ENCODE measurements at places on chromosomes 1 and 21.
A peak's percentile ranks its signal among the peaks of the same experiment; 100 is the strongest.

DNA sequence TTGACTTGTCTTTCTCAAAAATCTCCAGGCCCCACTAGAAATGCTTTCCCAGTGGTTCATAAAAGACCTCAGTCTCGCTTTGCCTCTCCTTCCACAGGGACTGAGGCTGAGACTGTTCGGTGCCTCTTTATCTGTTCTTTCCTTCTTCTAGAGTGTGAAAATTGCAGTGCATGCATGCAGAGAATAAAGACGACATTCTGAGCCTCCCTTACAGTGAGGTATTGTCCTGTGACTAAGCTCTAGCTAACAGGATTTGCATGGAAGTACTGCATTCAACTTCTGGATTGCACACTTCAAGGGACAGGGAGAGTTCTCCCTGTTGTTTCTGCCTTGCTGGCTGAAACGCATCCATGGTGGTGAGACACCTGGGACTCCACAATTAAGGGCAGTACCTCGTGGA is 69.1 kb downstream of the COLGALT2 start:
- DNase-seq: no peak

DNA sequence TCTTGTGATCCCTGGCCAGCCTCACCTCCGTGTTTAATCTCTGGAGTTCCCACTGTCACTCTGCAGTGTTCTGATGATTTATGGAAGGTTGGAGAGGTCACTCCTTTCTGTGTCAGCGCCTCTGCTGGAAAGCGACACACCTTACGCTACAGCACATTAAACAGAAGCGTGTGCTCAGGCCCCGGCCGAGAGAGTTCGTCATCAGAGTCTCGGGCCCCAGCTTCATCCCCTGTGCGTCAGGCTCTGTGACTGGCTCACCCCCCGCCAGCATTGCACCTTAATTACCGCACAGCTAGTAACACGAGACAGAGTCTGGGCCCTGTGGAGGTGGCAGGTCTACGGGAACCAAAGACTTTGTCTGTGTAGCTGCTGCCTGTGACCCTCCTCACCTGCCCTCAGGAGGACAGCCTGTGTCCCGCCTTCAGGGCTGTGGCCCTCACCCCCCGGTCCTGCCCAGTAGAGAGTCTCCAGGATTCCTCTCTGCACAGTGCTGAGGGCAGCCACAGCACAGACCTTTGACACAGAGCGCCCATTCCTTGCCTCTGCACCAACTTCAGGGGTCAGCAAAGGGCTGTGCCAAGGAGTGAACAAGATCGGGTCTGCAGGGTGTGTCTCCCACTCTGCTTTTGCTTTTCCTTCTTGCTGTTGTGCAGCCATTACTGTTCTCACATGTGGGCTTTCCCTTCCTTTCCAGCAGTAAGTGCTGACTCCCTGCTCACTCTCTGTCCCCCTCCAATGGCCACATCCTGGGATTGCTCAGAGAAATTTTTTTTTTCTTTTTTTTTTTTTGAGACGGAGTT is 157.6 kb downstream of the PGBD5 start:
- DNase-seq: peak; percentile 62

- DNase-seq: no peak
Observed at GRCh38 chr21:33406493-33406892, 3.3 kb downstream of the IFNGR2 start.

DNA sequence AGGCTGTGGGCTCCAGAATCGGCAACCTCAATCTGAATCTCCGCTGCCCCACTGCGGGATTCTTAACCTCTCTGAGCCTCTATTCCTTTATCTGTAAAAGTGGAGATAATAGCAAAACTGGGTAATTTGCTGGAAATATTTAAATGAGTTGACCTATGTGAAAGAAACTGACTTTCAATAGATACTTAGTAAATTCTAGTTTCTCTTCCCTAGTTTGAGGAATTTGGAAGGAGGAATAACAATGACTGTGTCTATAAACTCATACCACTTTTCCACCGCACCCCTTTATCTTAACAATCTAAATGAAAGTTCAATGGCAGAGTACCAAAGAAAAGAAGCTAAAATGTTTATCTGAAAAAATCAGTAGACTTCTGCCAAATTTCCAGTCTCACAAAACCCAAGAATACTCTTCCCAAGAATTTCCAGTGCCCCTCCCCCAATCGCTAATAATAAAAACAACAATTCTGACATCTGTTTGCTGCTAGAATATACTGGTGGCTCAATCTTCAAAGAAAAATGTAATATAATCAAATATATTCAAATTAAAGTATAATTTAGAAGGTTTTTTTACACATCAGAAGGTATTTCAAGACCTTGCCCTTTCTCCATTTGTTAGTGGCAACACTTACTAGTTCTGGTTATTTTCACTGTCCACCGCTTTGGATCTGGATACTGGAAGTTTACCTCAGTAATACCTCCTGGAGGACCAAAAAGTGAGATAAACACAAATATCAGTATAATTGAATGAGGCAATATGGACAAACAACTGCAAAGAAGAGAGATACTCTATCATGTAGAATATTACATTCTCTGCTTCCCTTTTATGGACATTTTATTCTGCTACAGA is 171.2 kb downstream of the LTN1 start:
- no peak for DNase-seq

GRCh38 chr1:203765029-203765837 is at the start of gene LAX1:
TSS of gene LAX1 (plus strand) at chr1:203765183. CDS start at chr1:203765566, 383 bp downstream.
- DNase-seq: no peak

DNA sequence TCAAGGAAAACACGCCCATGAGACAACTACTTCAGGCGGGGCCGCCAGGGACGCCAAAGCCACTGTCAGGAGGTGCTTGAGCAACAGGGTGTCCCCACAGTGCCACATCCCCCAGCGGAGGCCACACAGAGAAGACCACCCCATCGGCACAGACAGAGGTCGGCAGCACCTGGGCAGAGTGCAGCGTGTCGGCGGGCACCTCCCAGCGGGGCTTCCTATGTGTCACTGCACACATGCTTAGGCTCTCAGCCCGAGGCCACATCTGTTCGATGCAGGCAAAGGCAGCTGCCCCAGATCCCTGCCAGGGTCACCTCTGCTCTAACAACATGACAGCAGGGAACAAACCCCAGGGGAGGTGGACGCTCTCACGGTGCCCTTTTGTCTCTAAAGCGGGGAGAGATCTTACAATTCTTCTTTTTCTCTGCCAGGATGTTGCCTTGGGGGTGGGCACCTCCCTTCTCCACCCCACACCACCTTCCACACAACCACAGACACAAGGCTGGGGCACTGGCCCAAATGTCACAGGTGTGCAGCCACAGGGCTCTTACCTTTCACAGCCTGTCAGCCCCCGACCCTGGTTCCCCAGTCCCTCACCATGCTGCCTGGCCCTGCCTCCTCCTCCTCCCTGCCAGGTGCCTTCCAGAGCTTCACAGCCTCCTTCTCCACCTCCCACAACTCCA is 4.2 kb downstream of the KRTAP10-8 start:
- no peak for DNase-seq

DNA sequence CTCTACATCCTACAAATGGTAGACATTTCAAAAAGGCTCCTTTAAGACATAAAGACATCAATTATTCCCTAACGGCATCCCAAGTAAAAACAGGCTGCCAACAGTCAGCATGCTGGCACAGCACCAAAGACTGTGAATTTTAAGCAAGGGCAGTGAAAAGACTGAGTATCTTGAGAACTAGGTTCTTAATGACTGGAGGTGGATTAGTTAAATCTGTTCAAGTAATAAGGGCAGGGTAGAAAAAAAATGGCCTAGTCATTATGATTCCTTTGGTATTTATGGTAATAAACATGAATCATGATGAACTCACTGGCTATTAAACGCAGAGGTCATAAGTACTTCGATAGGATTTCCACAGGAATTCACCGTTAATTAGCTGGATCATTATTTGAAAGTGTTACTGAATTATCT is 75.2 kb downstream of the KIFAP3 start:
- DNase-seq: peak; percentile 20

DNA sequence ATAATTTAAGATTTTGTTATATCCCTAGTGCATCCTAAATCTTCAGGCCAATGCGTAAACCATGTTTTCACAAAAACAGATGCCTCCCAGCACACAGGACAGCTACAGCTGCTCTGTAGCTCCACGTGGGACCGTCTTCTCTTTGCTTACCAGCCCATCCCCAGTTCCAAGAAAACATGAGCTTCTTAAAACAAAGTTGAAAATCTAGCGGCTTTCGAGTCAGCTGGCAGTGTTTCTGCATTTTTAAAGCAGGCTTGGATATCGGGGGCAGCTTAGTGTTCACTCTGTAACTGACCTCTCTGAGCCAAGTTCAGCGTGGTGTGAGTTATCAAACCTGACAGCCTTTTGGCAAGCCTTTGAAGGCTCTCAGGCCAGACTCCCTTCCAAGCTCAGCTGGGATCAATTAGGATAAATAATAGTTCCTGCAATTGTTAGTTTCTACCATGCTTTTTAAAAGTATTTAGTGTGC is 881.5 kb downstream of the LTN1 start:
- no peak for DNase-seq

DNA sequence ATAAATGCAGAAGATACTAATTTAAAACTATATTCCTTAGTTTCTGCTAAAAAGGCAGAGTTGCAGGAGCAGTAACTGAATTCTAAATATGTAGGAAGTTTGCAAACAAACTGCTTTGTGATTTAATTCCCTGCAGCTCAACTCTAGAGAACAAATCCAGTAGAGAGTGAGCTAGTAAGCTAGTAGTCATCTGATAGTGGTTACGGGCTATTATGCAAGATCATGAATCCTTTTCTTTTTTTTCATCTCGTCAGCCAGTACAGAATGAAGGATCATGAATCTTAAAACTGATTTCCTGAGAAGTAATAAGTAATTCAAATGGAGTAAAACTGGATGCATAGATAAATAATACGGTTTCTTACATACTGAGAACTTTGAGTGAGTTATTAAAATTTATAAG is 3.3 kb downstream of the DPH5 start:
- no peak for DNase-seq

DNA sequence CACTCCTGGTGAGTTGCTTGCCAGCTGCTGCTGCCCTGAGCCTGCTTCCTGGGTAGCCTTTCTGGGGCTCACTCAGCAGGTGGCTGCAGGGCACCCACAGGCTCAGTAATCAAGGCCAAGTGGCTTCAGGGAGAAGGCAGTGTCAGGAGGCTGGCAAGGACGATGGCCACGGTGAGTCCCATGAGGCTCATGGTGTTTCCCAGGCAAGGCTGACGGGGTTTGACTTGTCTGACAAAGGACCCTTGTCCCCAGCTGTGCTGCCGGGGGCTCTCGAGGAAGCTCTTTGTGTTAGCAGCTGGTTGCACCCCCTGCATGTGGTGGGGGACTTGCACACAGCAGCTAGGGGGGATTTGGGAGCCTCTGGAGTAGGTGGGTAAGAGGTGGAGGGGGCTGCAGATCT is 190.5 kb upstream of the C1orf174 start:
- DNase-seq: no peak

- DNase-seq: no peak
Observed at GRCh38 chr1:232510367-232511110, 119.4 kb downstream of the SIPA1L2 start.

GRCh38 chr1:23029337-23029736 is 10.1 kb downstream of the KDM1A start:
- DNase-seq: no peak

DNA sequence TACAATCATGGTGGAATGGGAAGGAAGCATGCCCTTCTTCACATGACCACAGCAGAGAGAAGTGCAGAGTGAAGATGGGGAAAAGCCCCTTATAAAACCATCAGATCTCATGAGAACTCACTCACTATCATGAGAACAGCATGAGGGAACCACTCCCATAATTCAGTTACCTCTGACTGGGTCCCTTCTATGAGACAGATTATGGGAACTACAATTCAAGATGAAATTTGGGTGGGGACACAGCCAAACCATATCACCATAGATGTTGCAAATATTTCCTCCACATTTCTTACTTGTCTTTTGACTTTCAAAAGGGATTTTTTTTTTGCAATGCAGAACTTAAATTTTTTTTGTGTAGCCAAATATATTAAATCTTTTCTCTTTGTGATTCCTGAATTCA is 14.8 kb downstream of the SH3BGR start:
- no peak for DNase-seq

- no peak for DNase-seq
Observed at GRCh38 chr1:10508511-10508951, 33.8 kb downstream of the PEX14 start.

- peak; percentile 71 for DNase-seq
Observed at GRCh38 chr1:150813028-150813707, 5.1 kb upstream of the CTSK start.

GRCh38 chr1:17573518-17574041 is 34.1 kb downstream of the ARHGEF10L start:
- no peak for DNase-seq

DNA sequence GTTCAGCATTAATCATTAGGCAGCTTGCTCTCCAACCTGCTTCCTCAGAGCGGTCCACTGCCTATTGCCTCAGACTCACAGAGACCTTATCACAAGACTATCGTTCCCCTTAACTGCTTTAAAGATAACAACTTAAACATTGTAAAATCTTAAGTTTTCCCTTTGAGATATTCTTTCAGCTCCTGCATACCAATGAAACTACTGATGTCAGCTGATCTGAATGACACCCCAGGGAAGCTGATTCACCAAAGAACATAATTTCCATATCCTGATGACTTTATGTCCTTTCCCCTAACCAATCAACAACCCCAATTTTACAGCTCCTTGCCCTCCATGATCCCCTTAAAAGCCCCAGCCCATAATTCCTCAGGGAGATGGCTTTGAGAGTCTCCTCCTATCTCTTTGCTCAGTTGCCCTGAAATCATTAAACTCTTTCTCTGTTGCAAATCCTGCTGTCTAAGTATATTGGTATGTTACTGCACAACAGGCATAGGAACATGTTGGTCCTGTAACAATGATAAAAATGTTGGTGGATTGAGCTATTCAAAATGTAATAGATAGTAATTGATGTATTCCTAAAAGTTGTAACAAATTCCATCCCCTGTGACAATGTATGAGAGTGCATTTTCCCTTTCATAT is 621.4 kb upstream of the RGS18 start:
- no peak for DNase-seq

DNA sequence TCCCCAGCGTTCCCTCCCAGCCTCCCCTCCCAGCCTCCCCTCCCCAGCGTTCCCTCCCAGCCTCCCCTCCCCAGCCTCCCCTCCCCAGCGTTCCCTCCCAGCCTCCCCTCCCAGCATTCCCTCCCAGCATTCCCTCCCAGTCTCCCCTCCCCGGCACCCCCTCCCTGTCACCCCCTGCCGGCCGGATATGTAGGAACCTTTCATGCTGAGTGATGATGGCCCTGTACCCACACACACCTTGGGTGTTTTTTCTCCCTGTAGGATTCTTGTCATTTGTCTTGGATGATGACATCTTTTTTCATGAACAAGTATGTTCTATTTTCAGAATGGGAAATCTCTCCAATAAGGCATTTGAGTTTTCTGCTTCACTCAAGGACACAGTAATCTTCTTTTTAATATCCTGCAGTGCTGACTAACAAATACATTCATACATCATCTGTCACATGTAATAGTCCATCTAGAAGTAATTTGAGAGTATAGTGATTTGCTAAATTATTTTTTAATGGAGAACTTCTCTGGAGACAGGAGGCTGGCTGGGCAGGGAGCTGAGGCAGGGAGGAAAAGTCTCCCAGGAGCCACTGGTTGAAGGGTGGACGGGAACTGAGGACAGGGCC is 19.5 kb downstream of the FTCD start:
- no peak for DNase-seq

GRCh38 chr21:28805885-28806284 is 186.8 kb downstream of the LTN1 start:
- DNase-seq: no peak
